ENCODE measurements at places on chromosomes 7 and 10. TPM values are rescaled to one million over a fixed set of nuclear protein-coding genes. Genes with fewer than 3 reads are reported as not detected.

DNA sequence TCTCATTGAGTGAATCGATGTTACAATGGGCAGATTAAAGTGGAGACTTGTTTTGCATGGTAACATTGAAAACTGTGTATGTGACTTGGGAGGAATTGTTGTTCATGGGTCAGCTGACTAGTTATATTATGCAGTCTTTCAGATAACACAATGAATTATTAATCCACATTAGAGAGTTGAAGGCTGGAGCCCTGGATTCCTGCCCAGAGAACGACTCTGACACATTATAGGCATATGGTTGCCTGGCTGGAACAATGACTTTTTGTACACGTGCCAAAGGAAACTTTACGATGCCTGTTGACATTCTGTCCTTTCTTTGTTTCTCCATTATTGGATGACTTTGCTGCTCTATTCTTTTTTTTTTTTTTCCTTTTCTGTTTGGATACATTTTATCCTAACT, 52.3 kb upstream of the TMEM229A start:
- no peak for DNase-seq

DNA sequence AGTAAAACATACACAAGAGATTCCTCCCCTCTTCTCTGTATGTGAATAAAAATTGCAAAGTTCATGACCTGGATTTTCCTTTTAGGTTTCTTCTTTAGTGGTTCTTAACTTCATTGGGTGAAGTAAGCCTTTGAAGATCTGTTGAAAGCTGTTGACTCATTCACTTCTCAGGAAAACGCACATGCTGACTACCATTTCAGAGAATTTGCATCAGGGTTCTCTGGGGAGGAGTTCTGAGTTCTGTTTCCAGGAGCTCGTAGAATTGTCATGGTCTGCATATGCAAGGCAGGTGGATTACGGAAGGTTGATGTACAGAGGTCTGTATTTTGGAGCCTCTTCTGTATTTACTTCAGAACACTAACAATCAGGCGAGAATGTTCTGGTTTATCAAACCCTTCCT, 962 bp upstream of the SLC26A4 start:
- DNase-seq, result no peak

DNA sequence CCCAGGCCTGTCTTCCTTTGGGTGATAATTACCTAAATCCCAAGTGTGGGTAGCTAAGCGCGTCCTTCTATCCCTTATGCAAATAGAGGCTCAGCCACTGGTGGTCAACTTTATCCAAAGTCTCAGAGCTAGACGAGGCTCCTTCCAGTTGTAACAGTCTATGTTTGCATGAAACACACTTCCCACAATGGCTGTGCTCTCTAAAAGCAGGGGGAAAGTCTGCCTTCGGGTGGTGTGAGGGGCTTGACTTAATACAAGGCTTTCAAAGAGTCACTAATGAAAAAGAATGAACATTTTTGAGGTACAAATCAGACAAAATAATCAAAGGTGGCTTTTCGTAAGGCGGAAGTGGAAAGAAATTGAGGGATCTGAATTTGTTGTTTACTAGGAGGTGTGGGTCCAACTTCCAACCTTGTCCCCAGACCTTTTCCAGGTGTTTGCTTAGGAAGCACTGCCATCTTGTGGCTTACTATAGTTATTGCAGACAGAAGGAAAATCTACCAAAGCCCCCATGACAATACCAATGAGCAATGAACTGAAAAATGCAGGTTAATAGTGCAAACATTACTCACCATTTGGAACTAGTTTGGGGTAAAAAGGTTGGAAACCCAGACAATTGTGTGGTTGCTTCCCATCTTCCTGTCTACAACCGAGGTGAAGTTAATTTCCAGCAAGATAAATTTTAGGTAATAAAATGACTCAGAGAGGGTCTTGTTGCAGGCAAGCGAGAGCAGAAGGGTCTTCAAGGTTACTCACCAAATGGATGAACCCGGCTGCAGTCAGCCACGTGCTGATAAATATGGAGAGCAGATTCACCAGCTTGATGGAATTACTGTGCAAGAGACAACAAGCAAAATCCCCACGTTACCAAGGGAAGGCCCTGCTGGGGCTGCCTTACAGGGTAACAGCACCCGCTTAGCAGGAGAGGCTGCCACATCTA, 525.7 kb downstream of the KCNMA1 start:
- peak; percentile 66 for DNase-seq

GRCh38 chr10:30313579-30314350, 35.3 kb downstream of the MTPAP start:
- no peak for DNase-seq

DNA sequence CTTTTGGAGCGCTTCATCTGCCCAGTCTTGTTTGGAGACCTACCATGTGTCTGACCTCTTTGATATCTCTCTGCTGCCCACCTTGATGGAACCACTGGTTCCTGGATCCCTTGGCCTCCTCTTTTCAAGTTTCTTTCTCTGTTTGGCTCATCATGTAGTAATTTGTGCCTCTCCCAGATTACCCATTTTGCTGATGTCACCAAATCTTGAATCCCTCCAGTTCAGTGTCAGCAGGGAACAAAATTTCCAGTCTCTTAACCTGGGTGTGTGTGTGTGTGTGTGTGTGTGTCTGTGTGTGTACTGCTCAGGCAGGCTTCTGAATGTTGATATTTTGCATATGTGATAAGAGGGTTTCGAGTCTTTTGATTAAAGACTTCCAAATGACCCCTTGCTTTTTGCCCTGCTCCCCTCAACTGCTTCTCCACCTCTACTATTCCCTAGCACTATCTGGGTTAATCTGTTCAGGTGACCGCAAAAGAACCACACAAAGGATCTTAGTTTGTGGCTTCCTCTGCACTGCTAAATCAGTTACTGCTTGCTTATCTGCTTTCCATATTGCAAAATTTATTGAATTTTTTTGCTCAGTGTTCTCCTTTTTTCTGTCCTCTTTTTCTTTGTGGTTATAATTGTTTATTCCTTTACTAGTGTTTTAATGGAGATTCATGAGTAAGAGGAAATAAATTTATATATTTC, 25.7 kb downstream of the MYO3A start:
- DNase-seq, result no peak

- DNase-seq, result no peak
These were observed 408.1 kb downstream of the GATA3 start for GRCh38 chr10:8462565-8462964.

DNA sequence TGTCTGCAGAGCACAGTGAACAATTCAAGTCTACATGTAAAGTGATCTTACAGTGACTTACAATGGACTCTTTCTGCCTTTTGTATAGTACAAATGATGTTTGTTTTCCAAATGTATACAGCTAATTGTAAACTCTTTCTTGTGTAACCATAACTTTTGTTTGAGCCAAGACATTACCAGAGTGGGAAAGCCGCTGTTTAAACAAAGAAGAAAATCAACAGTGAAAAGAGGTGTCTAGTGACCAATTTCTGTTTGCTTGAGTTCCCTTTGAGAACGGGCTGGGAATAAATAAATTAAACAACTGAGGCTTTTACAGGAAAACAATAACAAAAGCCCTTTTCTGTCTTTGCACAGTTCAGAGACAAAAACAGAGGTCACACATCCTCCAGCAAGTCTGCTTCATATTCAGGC, 1163.4 kb downstream of the CNTNAP2 start:
- DNase-seq, result no peak

DNA sequence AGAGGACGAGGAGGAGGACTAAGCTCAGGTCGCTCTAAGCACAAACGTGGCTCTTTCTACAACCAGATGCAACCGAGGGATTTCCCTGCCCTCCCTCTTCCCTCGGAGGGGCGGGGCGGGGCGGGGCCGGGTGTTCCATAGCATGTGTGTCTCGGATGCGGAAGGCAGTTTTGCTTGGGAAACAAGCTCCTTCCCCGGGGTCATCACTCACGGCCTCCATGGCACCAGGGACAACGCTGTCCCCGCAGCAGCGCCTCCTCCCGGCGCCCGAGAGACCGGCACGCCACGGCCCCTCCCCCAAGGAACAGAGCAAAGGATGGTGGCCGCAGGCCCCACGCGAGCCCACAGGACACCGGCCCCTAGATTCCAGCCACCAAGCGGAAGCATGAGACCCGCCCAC, 110.5 kb downstream of the PAXIP1 start:
- no peak for DNase-seq

GRCh38 chr10:74361678-74362077, 210.7 kb downstream of the ADK start:
- no peak for DNase-seq

- DNase-seq, result no peak
These were observed 2.7 kb upstream of the EN2 start for GRCh38 chr7:155455132-155455693.

TMEM184A gene
- total RNA-seq, result 16.5 TPM

SLC16A9 gene
- 0.45 TPM for total RNA-seq

CALHM1 gene
- total RNA-seq, result not detected

FGFR2 gene
- total RNA-seq, result 286 TPM

SFXN4 gene
- total RNA-seq, result 45.9 TPM

FOXL3 gene
- total RNA-seq, result not detected

RBM20 gene
- total RNA-seq, result 0.36 TPM

CNPY1 gene
- not detected for total RNA-seq

CAMK2B gene
- not detected for total RNA-seq

CXCL12 gene
- 0.27 TPM for total RNA-seq

All from Caco-2 (cell line).